Right lobe of liver (tissue), 6 donors: ENCODE measurements at places on chromosomes 1 and 21.

GRCh38 chr21:42407476-42407875, 3.8 kb downstream of the UBASH3A start:
- DNase-seq, result no peak

DNA sequence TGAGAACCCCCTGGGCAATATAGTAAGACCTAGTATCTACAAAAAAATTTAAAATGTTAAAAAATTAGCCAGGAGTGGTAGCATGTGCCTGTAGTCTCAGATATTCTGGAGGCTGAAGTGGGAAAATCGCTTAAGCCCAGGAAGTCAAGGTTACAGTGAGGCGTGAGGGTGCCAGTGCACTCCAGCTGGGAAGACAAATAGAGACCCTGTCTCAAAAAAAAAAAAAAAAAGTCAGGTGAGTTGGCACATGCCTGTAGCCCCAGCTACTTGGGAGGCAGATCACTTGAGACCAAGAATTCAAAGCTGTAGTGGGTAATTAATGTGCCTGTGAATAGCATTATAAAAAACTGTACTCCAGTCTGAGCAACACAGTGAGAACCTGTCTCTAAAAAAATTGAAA, 4.6 kb downstream of the BECN2 start:
- DNase-seq, result no peak

DNA sequence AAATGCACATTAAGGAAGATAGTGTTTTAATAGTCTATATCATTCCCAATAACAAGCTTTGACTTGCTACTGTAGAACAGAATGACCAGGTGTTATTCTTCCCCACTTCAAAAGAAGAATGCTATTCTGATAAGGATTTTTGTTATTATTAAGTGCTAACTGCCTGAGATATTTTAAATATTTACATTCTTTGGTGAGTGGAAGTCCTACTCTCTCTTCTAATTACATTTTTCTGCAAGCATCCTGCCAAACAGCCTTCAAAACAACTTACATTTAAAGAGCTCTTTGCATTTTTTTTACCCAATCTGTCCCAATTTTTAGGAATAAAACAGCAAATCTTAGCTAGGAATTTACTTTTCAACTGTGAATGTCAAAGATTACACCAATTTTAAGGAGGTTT, 23.5 kb upstream of the SYDE2 start:
- no peak for DNase-seq

- DNase-seq, result no peak
Observed at GRCh38 chr1:167249702-167250101, 29.0 kb downstream of the POU2F1 start.

DNA sequence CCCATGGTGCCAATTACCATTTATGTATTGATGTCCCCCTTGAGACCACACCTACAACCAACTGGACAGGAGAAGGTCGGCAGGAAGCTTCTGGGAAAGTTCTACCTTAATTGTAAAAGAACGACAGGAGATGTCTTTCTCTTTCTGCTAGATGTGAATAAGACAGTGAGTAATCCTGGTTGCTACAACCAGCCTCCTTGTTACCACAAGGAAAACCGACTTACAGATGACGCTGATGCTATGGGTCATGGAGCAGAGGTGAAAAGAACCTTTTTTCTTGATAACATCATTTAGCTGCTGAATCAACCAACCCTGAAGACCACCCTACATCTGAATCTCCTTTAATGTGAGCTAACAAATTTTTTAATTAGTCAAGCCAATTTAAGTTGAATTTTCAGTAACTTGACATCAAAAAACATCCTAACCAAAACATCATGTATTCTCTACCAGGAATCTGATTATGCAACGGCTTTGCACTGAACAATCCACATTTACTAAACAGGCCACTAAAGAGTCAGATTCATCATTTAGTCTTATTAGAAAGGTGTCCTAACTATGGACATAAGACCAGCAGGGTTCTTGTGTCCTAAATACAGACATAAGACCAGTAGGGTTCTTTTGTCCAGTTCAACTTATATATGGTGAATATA, 23.0 kb downstream of the RGS2 start:
- no peak for DNase-seq

- no peak for DNase-seq
Observed at GRCh38 chr1:57195436-57195941, 228.4 kb downstream of the DAB1 start.

DNA sequence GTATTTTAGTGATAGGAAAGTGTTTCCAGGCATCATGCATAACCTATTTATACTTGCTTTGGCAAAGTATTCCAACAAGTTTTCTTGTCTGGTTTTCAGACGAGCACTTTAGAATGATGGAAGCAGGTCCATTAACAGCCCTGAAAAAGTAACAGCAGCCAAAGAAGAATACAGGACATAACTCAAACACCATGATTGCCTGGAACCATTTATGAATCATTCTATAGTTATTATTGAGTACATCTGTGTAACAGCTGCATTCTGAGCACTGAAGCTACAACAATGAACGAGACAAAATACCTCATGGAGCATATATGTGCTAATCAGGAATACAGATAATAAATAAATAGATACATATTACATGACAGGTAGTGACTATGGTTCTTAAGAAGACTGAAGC, 12.6 kb downstream of the IL10RB start:
- no peak for DNase-seq

GRCh38 chr1:149986486-149987296, 23.8 kb downstream of the OTUD7B start:
- DNase-seq, result no peak

DNA sequence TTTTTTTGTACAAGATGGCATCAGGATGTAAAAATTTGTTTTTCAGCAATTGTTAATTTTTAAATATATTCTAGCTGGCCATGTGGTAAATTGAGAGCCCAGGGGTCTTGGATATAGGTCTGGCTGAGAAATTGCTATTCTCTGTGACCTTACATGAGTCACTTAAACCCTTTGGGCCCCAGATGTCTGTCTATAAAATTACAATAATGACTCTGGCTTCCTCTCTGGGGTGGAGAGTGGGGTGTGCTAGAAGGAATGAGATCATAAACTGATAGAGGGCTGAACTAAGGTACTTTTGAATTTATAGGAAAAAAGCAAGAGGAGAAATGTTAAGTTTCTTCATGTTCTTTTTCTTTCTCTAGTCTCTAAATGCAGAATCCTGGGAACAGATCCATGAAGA, 12.4 kb upstream of the TCHH start:
- no peak for DNase-seq

- DNase-seq, result no peak
Observed at GRCh38 chr1:220954321-220955075, 75.3 kb downstream of the HLX start.

DNA sequence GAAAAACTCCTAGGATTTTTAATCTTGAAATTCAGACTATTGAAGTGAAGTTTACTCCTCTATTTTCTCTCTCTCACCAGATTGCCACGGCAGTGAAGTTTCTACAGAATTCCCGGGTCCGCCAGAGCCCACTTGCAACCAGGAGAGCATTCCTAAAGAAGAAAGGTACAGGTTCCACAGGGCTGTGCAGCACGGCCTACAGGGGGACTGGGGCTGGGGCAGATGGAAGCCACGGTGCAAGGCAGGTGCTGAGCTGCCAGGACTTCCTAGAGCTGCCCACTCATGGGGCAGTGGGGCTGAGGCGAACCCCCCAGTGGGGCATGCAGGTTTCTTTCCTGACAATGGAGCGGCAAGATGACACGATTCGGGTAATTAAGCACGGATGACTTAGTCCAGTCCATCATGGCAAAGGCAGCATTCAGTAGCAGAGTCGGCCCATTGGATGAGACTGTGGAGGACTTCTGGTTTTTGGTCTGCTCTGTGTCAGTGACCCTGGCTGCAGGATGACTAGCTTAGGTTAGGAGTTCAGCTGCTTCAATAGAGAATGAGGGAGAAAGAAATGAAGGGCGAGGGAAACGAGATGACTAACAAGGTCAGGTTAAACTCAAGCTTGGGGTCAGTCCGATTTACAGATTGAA, 61.5 kb downstream of the PEX14 start:
- DNase-seq, result peak; percentile 10

DNA sequence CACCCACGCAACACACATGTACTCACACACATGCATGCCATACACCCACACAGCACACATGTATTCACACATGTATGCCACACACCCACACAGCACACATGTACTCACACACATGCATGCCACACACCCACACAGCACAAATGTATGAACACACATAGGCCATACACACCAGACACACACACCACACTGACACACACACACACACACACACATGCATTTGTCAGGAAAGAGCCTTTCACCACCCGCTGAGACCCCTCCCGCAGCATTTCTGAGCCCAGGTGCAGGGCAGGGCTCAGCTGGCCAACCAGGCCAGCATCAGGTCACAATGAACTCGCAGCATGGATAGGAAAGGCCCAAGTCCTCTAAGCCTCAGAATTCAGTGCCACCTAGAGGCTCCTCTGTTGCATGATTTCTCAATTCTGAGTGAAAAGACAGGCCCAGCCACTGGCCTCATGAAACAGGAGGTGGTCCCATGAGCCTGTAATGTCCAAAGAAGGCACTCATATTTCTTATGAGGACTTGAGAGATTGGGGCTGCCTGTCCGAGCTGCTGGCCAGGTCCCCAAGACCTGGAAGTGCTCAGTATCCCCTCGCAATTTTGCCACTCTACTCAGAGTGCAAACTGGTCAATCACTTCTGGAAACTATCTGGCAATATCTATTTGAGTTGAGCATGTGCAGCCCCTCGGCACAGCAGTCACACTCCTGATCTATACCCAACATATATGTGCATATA, 57.3 kb downstream of the PSMG1 start:
- no peak for DNase-seq

DNA sequence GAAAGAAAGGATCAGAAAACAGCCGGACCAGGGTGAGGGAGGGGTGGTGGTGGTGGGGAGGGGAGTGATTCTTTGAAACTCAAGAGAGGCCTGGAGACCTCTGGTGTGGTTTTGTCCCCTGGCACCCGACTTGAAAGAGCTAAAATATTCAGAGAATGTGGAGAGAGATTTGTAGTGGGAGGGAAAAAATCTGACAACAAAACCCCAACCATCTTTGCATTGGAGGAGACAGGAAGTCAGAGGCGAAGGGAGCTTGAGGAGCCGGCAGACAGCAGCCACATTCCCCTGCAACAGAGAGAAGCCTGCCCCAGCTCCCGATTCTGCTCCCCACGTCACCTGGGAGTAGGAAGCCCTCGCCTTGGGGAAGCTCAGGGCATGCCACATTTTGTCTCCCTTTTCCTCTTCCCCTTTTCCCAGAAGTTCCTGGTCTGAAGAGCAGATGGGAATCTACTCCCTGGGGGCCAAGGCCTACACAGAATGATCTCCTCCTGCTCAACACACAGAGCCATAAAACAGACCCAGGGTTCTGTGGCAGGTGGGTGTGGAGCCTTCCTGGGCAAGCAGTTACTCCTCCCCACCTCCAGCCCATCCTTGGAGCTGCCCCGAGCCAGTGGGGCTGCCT, 84.9 kb downstream of the ITPKB start:
- DNase-seq, result no peak

GRCh38 chr1:248906009-248906752, at the start of gene PGBD2:
PGBD2 (plus strand) TSS chr1:248906235; CDS start chr1:248913863, 7,628 bp downstream.
- peak; percentile 97 for DNase-seq

GRCh38 chr1:209802117-209802779, 3.7 kb downstream of the IRF6 start:
- DNase-seq, result no peak

- peak; percentile 91 for DNase-seq
Observed at GRCh38 chr1:7265771-7266371, 480.6 kb downstream of the CAMTA1 start.
